A172 (cell line): ENCODE measurements at places on chromosomes 6 and 20. TPM values are rescaled to one million over a fixed set of nuclear protein-coding genes. Genes with fewer than 3 reads are reported as not detected.

Gene WFDC12
- total RNA-seq: not detected in 2 replicates

Gene DOK5
- total RNA-seq: not detected in 2 replicates

Gene PSMF1
- total RNA-seq: 63.9 and 90.5 TPM in 2 replicates

Gene IMPG1
- total RNA-seq: not detected in 2 replicates

Gene MEI4
- not detected in 2 replicates for total RNA-seq

Gene BPIFB1
- total RNA-seq: not detected in 2 replicates
